ENCODE measurements at places on chromosomes 5 and 9.

DNA sequence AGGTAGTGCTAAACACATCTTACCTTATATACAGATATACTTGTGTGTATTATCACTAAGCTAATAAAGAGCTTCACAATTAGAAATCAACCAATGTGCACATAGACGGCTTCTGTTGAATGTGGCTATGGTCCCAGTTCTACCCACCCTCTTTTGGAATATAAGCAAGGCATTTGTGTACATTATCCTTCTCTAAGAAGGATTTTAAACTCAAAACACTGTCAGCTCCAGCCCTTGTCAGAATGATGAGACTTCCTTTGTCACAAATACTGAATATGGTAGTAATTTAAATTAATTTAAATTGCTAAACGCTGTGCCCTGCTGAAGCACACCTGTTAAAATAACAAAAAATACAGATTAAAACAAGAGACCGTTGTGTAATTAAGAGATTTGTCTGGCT, 107.9 kb upstream of the GRAMD2B start:
- DNase-seq = no peak
- peaks cover 4% of the 10 kb centered on the region for H3K27me3 ChIP-seq
- no peak overlapping the region for H3K4me3 ChIP-seq
- H3K36me3 ChIP-seq = no peaks in the 10 kb centered on the region
- no peak overlapping the region for H3K27ac ChIP-seq

GRCh38 chr5:54580997-54581811, 63.6 kb downstream of the SNX18 start:
- no peaks in the 10 kb centered on the region for H3K4me1 ChIP-seq
- H3K27me3 ChIP-seq = peaks cover 4% of the 10 kb centered on the region
- no peak overlapping the region for H3K27ac ChIP-seq
- no peaks in the 10 kb centered on the region for H3K36me3 ChIP-seq

DNA sequence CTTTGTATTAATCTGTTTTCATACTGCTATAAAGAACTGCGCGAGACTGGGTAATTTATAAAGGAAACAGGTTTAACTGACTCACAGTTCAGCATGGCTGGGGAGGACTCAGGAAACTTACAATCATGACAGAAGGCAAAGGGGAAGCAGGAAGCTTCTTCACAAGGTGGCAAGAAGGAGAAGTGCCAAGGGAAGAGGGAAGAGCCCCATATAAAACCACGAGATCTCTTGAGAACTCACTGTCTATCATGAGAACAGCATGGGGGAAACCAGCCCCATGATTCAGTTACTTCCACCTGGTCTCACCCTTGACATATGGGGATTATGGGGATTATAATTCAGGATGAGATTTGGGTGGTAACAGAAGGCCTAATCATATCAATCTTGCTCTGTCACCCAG, 60.9 kb upstream of the CHD1 start:
- H3K27ac ChIP-seq = no peak overlapping the region
- no peaks in the 10 kb centered on the region for H3K27me3 ChIP-seq
- H3K4me1 ChIP-seq = no peaks in the 10 kb centered on the region
- no peak for DNase-seq
- no peaks in the 10 kb centered on the region for H3K36me3 ChIP-seq
- H3K4me3 ChIP-seq = no peak overlapping the region

DNA sequence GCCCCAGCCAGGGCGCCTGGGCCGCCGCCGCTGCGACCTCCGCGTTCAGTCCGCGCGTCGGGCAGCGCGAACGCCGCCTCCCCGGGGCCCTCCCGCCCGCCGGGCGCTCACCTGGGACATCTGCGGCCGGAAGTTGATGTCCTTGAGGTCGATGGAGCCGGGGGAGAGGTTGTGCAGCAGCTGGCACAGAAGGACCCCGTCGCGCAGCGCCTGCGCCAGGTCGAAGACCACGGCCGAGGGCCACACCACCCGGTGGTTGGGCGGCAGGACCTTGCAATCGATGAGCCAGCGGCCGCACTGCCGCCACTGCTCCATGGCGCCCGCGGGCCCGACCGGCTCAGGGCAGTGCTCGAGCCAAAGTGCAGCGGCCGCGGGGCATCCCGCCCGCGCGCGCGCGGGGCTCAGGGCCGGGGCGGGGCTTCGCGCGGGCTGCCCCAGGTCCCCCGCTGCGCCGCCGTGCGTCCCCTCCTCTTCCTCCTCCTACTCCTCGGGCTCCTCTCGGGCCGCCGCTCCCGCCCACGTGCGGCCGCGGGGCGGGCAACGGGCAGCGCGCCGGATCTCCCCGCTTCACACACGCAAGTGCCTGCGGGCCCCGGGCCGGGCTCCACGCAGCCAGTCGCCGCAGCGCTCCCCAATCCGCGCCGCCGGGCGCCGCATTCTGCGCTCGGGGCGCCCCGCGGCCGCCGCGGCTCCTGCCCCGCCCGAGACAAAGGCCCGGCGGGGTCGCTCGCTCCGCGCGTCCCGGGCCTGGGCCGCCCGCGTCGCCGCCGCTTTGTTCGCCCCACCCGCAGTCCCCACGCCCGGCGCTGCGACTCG, at the start of gene VAV2:
VAV2 (minus strand) TSS at position 361 of the 816 bp plus-strand sequence; CDS start at position 315, 46 bp downstream.
- peaks cover 19% of the 10 kb centered on the region for H3K27me3 ChIP-seq
- H3K4me3 ChIP-seq = peak within 1 kb of the TSS; percentile 68
- H3K4me1 ChIP-seq = peaks cover 1% of the 10 kb centered on the region

- H3K27ac ChIP-seq = no peak overlapping the region
- peaks cover 3% of the 10 kb centered on the region for H3K4me1 ChIP-seq
Measured at GRCh38 chr5:54785729-54786591, 199.4 kb downstream of the ESM1 start.

GRCh38 chr9:123344192-123344949, 11.6 kb upstream of the CRB2 start:
- no peak overlapping the region for H3K4me3 ChIP-seq
- no peaks in the 10 kb centered on the region for H3K27me3 ChIP-seq
- H3K27ac ChIP-seq = no peak overlapping the region
- peaks cover 21% of the 10 kb centered on the region for H3K4me1 ChIP-seq
- DNase-seq = no peak
- H3K36me3 ChIP-seq = no peaks in the 10 kb centered on the region

GRCh38 chr9:96031366-96031824, 155.9 kb downstream of the ERCC6L2 start:
- peaks cover 23% of the 10 kb centered on the region for H3K27me3 ChIP-seq
- DNase-seq = no peak
- H3K4me3 ChIP-seq = no peak overlapping the region
- peaks cover 4% of the 10 kb centered on the region for H3K4me1 ChIP-seq
